ENCODE measurements at places on chromosomes 7 and 10.

DNA sequence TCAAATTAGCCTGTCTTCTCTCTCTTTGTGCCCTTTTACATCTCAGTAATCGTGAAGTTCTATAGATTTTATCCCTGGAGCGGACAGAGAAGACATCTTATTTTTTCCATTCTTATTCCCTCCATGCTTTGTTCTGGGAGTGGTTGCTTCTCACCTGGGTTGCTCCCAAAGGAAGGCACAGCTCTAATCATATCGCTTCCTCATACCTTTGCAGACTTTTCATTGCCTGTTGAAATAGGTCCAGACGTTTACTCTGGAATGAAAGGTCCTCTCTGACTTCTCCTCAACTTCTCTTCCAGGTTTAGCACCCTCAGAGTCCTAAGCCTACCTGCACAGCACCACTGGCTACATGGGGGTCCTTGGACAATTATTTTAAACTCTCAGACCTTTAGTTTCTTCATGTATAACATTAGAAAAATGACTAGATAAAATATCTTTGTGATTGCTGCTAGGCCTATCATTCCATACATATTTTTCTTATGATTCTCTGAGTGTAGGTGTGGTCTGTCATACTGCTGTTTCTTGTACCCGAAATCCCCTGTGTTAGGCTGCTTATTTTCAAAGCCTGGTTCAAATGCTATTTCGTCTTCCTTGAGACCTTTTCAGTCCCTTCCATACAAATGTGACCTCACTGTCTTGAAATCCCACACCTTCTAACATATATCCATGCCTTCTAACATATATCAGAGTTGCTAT, 418.1 kb downstream of the GFRA1 start:
- no peak for DNase-seq

GRCh38 chr7:69653806-69654205, 55.5 kb downstream of the AUTS2 start:
- DNase-seq, result no peak

DNA sequence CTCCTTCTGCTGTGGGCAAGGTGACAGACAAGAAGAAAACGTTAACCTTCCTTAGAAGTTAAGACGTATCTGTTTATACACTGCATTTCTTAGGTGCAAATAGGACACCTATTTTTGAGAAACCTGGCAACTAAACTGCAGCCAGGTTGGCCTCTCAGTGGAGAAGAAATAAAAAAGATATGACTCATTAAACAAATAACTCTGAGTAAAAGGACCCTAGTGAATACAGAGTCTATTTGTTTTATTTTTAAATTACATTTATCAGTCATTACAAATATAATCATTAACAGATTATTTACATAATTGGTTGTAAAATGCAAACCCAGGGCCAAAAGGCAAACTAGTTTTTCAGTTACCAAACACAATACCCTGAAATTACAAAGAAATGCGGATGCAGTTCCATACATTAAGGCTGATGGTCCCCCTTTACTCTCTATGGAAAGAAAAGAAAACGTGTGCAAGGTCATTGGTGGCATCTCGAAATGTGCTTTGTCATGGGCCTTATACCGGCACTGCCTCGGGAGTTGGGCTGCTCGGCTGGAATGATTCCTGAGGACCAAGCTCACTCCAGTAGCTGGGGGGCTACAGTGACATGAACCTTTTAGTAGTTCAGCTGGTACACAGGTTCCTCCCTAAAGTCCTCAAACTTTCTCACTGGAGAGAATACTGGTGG, 38.4 kb downstream of the ADRB1 start:
- DNase-seq, result no peak

DNA sequence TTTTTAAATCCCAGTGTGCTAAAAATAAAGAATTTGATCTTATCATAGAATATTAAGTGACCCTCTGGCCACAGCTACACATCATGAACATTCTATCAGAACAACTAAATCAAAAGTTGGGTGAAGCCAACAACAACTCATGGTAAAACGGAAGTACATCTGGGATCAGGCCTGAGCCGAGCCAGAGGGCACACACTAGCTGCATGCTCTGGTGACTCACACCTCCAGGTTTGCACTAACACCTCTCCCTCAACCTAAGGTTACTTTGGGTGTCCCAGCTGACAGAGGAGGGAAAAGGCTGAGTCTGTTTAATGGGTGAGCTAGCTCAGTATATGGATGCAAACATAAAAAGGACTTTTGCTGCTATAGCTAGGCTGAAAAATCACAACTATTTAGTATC, 281.6 kb downstream of the HGF start:
- no peak for DNase-seq

DNA sequence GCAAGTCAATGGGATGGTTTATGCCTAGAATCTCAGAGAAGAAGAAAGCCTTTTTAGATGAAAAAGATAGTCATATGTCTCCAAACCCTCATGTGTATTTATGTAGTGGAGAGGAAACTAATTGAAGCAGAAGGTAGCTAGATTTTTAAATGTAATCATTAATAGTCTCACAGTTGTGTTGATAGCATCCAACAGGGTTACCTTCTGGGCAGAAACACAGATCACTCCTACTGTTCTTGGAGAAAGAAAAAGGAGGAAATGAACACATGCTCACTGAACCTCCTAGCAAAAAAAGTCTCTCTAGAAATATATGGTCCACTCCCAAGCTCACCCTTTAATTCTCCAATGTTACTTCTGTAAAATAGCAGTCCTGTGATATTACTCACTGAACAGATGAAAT, 777.2 kb upstream of the C7orf33 start:
- no peak for DNase-seq

- no peak for DNase-seq
Observed at GRCh38 chr7:156703209-156703608, 62.6 kb downstream of the RNF32 start.

DNA sequence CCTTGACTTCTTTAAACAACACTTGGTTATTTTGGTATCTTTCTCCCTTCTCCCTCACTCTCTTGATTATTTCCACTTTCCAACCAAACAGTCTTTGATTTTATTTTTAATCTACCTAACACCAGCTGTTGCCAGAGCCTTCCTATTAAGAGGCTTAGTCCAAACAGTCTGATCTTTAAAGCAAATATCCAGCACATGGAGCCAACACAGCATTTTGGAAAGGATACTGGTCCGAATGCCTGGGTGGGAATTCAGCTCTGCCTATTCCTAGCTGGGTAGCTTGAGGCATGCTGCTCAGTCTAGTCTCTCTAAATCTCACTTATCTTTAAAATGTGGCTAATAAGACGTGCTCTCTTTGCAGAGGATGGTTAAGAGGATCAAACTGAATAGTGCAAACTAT, 129.3 kb downstream of the NRCAM start:
- DNase-seq, result no peak

- DNase-seq, result no peak
Observed at GRCh38 chr7:101998906-101999240, 181.4 kb downstream of the CUX1 start.

- no peak for DNase-seq
Observed at GRCh38 chr7:89738549-89738948, 415.7 kb upstream of the STEAP1 start.

DNA sequence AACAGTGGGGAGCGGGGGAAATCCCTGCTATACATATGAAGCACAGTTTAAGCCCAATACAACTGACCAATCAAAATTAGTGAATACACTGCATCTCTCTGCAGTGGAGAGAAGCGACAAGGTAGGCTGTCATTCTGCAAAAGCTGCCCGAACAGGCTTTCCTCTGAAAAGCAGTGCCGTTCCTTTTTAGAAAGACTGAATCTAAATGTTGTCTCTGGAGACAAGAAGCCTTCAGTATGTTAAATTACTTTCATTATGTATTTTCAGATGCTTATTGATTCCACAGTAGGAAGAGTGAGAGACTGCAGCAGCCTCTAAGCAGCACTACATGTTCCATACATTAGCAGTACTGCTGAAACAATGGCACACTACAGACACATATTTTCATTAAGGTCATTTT, at the start of gene GPR22:
Gene GPR22 (plus strand): TSS at position 129 of the 400 bp plus-strand sequence. CDS start 4,004 bp downstream, outside the sequence.
- DNase-seq, result no peak

- no peak for DNase-seq
Observed at GRCh38 chr10:15075421-15075820, 13.2 kb downstream of the ACBD7 start.

DNA sequence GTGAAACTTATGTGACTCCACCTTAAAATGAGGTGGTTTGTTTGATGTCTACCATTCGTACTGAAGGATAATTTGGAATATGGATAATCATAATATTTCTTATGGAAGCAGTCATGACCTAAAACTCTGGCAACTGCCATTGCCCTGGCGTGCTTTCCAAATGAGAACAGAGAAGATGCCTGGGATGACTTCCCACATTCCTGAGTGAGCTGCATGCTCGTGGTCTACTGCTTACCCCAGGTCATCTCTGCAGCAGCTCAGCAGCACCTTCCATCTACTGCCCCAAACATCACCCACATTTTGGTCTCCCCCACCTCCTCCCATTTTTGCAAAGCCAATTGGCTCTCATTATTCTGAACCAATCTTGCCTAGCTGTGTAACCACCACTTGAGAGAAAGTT, 40.1 kb downstream of the LYZL1 start:
- DNase-seq, result no peak

DNA sequence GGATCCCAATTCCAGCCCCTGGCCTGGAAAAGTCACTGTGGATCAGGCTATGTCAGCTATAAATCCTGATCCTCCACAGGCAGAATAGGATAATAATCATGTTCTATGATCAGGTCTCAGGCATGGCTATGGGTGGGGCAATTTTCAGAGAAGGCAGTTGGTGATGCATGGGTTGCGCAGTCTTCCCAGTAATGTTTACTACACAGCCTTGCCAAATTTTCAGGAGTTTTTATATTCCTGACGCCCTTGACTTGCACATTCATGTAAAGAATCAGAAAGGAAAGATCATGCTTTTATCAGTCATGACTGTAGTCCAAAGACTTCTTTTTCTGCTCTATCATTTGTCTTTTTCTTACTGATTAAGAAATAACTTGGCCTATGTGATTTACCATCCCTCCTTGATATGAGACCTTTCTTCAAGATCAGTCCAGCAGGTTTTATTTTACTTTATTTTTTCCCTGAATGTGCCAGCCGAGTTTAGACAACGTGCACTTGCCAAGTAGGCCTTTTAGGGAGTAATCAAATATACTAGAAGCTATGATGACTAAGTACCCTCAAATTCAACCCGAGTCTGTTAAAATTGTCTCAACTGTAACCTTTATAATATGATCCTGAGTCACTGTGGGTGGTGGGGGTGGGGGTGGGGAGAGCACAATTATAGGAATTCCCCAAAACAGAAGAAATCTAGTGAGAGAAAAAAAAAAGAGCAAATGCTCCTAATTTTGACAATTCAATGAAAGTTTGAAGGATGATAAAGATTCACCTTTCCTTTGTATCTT, 31.9 kb downstream of the ARL4A start:
- no peak for DNase-seq

DNA sequence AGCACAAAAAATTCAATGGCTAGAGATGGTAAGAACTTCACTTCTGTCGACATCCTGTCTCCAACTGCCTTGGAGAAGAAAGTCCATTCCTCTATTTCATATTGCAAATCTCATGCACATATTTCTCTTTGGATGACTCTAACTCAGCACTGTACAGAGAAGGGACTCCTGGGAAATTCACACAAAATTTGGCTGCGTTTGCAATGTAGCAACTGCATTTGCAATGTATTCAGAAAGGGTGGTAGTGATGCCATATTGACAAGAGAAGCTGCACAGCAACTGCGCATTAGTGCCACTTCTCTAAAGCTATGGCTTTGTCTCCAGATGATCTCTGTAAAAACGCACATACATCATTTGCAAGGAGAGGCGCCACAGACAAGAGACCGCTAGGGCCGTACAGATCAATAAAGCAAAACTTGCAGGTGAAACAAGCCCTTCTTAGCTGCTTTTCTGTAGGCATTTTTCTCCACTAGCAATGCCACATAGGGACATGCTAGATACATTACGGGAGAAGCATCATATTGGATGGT, 389.5 kb downstream of the TCERG1L start:
- no peak for DNase-seq

DNA sequence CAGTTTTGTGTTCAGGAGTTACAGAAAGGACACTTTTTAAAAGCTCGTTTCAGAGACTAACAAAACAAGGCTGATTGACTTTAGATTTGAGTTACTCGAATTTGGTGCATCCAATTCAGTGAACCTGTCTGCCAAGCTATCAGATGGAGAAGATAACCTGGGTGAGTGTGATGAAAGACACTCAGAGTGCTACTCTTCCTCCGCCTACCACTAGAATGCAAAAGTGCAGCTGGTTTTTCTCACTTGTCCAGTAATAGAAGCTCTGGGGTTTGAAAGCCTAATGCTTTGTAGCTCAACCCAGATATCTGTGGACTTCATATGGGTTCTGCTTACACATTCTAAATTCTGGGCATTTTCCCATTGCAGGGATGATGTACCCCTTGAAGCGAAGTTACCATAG, 82.8 kb upstream of the NPY start:
- no peak for DNase-seq

- DNase-seq, result no peak
Observed at GRCh38 chr7:31104361-31105255, 52.5 kb downstream of the ADCYAP1R1 start.

GRCh38 chr10:118551535-118552100, 43.8 kb downstream of the PRLHR start:
- DNase-seq, result no peak

GRCh38 chr7:94907811-94908322, 473 bp downstream of the PPP1R9A start:
- DNase-seq, result no peak

GRCh38 chr10:35574924-35575352, 30.2 kb upstream of the GJD4 start:
- DNase-seq, result no peak

- no peak for DNase-seq
Observed at GRCh38 chr10:48243487-48243886, 31.0 kb downstream of the FRMPD2 start.

DNA sequence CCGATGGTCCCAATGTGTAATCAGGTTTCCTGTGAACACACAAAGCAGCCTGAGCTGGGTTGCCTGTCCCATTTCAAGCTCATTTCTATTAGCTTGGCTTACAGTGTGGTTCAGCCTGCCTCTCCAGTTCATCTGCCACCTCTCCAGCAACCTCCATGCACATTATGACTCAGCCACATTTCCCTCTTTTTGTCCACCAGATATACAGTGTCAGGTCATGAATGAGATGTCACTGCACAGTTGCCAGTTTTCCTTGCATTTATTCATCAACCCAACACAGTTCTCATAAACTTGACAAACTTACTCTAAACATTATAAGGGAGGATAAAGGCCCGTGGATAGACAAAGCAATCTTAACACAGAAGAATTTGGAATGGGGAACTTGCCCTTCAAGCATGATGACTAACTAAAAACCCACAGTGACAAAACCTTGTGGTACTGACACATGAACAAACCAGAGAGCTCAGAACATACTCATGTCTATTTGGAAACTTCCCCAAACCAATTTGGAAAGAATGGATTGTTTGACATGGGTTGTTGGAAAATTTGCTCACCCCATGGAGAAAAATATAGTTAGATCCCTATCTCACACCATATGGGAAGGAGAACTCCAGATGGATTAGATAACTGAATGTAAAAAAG, 2.5 kb upstream of the CFAP58 start:
- no peak for DNase-seq

DNA sequence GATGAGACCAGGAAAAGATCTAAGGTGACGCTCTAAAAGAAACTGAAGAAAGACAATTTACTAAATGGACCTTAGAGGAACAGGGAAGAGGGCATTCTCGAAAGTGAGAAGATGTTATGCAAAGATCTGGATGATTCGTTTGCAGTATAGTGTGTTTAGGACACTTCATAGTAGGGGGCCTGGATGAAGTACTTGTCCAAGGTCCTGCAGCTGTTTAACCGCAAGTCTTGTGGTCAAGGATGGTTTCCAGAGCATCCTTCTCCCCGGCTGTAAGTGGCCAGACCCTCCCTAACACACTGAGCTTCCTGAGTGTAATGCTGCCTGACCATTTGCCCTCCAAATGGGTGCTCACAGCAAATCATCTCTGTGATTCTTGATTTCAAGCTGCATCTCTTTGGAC, 101.6 kb downstream of the XPNPEP1 start:
- DNase-seq, result no peak
